Calu3 (cell line): ENCODE measurements at places on chromosomes 16 and 17. TPM values are rescaled to one million over a fixed set of nuclear protein-coding genes. Genes with fewer than 3 reads are reported as not detected.

DNA sequence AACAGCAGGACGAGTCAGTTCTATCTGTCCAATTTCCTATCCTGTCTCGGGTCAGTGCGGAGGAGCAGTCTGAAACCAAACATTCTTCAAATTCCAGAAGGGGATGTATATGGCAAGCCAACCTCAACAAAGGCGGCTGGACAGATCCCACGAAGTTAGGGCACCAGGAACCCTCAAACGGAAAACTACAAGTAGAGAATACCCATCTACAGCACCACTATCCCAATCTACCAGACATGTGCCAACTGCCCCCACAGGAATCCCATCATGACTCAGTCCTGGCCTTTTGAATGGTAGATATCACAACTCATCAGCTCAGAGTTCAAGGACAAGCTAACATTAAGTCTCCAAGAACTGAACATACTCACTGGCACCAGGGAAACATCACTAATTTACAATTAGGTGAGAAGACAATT, 2.3 kb downstream of the NAT9 start:
- no peak overlapping the region for H3K27ac ChIP-seq
- H3K27me3 ChIP-seq: no peaks in the 10 kb centered on the region
- peaks cover 30% of the 10 kb centered on the region for H3K4me1 ChIP-seq
- H3K36me3 ChIP-seq: peaks cover 69% of the 10 kb centered on the region
- DNase-seq: no peak
- H3K4me3 ChIP-seq: no peak overlapping the region

- no peak overlapping the region for H3K27ac ChIP-seq
- DNase-seq: no peak
- H3K4me3 ChIP-seq: no peak overlapping the region
- no peaks in the 10 kb centered on the region for H3K27me3 ChIP-seq
- H3K36me3 ChIP-seq: peaks cover 39% of the 10 kb centered on the region
- H3K4me1 ChIP-seq: peaks cover 6% of the 10 kb centered on the region
These were observed 13.1 kb downstream of the CCDC57 start for GRCh38 chr17:82199496-82199895.

GRCh38 chr17:58047376-58048150, 35.7 kb upstream of the DYNLL2 start:
- H3K27ac ChIP-seq: no peak overlapping the region
- peaks cover 76% of the 10 kb centered on the region for H3K27me3 ChIP-seq
- no peaks in the 10 kb centered on the region for H3K4me1 ChIP-seq
- H3K36me3 ChIP-seq: no peaks in the 10 kb centered on the region

DNA sequence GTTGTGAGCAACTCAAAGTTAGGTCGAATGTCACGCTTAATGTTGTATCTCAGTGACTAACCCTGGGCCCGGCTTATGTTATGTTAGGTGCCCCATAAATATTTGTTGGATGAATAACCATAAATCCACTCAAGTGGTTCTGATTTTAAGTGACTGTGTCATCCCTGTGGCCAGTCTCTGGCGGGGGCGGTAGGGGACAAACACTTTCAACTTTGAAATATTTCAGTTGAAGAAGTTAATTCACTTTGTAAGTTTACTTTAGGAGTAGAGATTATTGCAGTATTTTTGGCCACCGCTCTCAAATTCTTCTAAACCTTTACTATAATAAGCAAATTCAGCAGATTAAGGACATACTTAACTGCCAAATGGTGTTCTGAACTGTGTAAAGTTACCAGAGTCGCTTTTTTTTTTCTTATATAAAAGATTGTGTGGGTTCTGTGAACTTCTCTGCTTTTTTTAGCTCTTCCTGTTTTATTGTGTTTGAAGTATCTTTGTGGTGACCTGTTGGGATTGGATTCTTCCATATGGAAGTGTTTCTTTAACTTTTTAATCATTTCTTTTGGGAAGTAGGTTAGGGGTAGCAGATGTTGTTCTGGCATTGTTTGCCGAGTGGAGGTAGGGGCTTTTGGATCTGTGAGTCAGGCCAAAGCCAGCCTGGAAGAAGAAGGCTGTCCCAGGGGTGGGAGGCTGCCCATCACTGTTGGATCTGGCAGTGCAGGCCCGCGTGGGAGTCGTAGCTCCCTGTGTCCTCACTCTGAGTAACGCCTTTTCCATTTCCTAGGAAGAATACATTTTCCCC, 61.4 kb upstream of the TBX2 start:
- no peaks in the 10 kb centered on the region for H3K4me1 ChIP-seq
- no peak for DNase-seq
- no peak overlapping the region for H3K4me3 ChIP-seq
- no peak overlapping the region for H3K27ac ChIP-seq

DNA sequence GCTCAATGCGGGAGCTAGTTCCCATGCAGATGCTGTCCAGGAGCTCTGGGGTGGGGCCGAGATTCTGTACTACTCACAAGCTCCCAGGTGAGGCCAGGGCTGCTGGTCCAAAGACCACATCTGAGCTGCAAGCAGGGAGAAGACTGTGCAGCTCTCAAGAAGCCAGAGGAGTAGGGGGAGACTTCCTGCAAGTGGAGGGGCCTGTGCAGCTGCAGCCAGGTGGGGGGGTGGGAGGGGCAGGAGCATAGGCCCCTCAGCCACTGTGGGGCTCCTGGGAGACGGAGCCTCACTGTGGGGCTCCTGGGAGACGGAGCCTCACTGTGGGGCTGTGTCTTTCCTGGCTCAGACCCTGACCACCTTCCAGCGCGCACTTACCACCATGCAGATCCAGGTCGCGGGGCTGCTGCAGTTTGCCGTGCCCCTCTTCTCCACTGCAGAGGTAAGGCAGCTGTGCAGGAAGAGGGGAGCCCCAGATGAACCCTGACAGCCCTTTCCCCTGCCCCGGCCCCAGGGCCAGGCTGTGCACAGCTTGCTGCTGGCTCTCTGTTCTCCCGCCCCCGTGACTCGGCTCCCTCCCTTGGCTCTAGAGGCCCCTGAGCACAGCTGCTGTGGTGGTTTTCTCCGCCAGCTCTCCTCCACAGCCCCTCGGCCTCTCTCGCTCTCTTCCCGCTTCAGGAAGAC, 24.3 kb upstream of the DNAI2 start:
- H3K4me3 ChIP-seq: no peak overlapping the region
- H3K36me3 ChIP-seq: no peaks in the 10 kb centered on the region

- no peak overlapping the region for H3K27ac ChIP-seq
- H3K27me3 ChIP-seq: no peaks in the 10 kb centered on the region
- no peak overlapping the region for H3K4me3 ChIP-seq
- peaks cover 44% of the 10 kb centered on the region for H3K36me3 ChIP-seq
These were observed 4.3 kb downstream of the CHTF8 start for GRCh38 chr16:69127966-69128510.

GRCh38 chr17:59830007-59830630, 62.6 kb downstream of the TUBD1 start:
- peaks cover 43% of the 10 kb centered on the region for H3K36me3 ChIP-seq
- DNase-seq: peak; percentile 34
- H3K4me3 ChIP-seq: peak overlapping the region; percentile 49
- H3K27me3 ChIP-seq: no peaks in the 10 kb centered on the region
- peak overlapping the region; percentile 97 for H3K27ac ChIP-seq
- peaks cover 16% of the 10 kb centered on the region for H3K4me1 ChIP-seq

DNA sequence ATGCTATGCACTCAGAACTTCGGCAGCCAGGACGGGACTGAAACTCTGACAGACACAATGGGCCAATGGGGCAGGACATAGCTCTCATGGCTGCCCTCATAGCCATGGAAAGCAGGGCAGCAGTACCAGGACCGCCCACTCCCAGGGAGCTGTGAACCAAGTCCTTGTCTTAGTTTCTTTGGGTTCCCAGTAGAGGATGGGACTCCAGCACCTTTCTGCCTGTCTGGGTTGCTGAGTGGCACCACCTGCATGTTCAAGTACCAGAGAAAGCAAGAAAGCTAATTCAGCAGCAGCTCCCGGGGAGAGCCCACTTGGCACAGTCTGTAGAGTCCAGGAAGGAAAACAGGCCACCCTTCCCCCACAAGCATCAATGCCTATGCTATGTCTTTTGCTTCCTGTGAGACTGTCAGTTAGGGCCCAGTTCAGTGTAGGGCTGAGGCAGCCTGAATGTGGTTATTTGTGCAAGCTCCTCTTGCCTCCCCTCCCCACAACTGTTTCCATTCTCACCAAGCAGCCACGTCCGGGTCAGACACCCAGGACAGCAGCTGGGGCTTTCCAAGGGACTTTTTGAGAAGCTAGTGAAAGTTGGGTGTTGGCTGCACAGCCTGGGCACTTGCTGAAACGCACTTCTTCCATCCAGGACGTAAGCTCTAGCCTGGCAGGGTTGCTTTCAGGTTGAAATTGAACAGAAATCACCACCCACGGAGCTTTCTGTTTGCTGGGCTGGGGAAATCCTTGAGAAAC, 7.8 kb downstream of the SUPT4H1 start:
- H3K27me3 ChIP-seq: no peaks in the 10 kb centered on the region
- H3K36me3 ChIP-seq: peaks cover 14% of the 10 kb centered on the region
- DNase-seq: no peak
- H3K4me1 ChIP-seq: no peaks in the 10 kb centered on the region
- H3K4me3 ChIP-seq: no peak overlapping the region

DNA sequence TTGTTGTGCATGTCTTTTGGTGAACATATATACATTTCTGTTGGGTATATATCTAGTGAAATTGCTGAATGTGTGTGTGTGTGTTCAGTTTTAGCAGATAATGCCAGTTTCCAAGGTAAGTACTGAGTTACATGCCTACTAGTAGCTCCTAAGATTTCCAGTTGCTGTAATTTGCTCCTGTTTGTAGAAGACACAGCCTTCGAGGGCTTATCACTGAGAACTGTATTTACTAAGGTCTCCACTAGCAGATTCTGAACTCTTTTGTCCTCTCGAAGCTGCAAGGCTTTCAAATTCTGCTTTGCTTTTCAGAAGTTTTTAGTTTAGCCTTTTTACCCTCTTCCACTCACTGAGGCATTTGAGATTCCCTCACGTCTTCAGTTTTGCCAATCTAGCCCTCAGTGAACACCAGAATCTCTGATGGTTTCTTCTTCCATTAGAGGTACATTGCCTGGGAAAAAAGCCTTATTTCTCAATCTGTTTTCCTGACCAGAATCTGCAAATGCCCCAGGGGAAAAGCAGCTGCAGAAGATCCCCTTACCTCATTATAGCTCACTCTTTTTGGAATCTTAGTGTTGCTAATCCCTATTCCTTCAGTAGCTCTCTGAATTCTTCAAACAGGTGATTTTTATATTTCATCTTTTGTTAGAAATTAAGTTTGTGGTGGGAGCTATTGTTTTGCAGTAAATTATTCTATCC, 52.9 kb downstream of the NF1 start:
- no peak overlapping the region for H3K27ac ChIP-seq
- no peak overlapping the region for H3K4me3 ChIP-seq
- H3K36me3 ChIP-seq: no peaks in the 10 kb centered on the region
- H3K27me3 ChIP-seq: no peaks in the 10 kb centered on the region

GRCh38 chr17:66445229-66445628, 142.8 kb downstream of the PRKCA start:
- no peak overlapping the region for H3K4me3 ChIP-seq
- H3K36me3 ChIP-seq: peaks cover 27% of the 10 kb centered on the region
- H3K27me3 ChIP-seq: no peaks in the 10 kb centered on the region
- H3K27ac ChIP-seq: no peak overlapping the region

GRCh38 chr16:4060823-4061222, 55.4 kb downstream of the ADCY9 start:
- H3K27ac ChIP-seq: no peak overlapping the region
- H3K4me3 ChIP-seq: no peak overlapping the region
- H3K36me3 ChIP-seq: no peaks in the 10 kb centered on the region
- H3K27me3 ChIP-seq: no peaks in the 10 kb centered on the region

DNA sequence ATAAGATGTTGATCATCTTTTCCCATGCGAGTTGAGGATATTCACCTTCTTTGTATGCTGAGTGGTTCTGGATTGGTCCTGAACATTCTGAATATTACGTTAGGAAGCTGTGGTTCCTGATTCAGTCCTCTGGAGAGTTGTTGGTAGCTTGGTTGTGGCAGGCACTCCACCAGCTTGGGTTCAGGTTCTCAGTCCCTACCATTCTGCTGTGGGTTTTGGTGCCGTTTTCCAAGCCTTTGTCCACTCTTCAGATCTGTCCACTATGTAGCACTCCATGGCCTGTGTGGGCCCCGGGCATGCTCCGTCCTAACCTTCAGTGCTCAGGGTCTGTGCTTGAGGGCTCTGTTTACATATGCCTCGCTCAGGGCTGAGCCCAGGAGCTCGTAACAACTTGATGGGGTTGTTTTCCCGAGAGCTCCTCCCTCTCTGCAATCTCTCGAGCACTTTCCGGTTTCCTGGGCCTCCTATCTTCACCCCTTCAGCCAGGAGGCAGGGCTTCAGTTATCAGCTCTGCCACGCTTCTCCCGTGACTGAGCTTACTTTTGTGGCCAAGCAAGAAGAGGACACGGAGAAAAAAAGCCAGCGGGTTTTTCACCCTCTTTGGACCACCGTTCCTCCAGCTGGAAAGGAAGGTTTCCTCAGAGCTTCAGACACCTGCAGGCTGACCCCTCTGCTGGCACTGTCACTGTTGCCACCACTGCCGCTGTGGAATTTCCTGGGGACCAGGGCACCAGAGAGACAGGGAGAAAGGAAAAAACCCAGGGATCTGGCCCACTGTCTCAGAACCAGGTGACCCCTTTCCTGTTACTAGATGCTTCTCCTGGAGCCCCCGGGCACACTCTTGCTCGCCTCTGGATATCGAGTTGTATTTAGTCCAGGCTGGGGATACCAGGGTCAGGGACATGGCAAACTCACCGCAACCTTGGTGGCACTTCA, 19.6 kb downstream of the KIAA0513 start:
- no peak for DNase-seq
- no peak overlapping the region for H3K4me3 ChIP-seq
- no peaks in the 10 kb centered on the region for H3K4me1 ChIP-seq
- no peaks in the 10 kb centered on the region for H3K36me3 ChIP-seq
- H3K27me3 ChIP-seq: peaks cover 14% of the 10 kb centered on the region

DNA sequence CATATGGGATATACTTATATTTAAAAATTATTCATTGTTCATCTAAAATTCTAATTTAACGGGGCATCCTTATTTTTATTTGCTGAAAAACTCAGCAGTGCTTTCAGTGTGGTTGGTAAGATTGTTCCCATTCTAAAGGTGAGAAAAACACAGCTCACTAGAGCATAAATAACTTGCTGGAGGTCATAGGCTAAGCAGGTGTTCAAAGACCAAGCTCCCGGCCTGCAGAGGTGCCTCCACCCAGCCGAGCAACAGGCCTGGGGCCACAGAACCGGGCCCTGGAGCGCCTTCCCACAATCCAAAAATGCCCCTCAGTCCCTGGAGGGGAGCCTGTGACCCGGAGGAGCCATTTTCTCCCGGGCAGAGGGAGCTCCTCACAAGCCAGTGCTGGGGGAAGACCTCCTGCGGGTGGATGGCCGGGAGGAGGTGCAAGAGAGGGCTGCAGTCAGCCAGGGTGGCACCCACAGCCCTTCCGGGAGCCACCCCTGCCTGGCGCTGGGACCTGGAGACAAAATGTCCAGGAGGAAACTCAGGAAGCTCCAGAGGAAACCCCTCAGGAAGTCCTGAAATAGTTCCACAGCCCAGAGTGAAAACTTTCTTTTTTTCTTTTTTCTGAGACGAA, 14.7 kb downstream of the ABR start:
- H3K4me1 ChIP-seq: no peaks in the 10 kb centered on the region
- no peak overlapping the region for H3K27ac ChIP-seq
- no peaks in the 10 kb centered on the region for H3K27me3 ChIP-seq

- no peaks in the 10 kb centered on the region for H3K27me3 ChIP-seq
- H3K4me1 ChIP-seq: peaks cover 23% of the 10 kb centered on the region
- H3K27ac ChIP-seq: no peak overlapping the region
- H3K4me3 ChIP-seq: no peak overlapping the region
- H3K36me3 ChIP-seq: peaks cover 70% of the 10 kb centered on the region
These were observed 10.0 kb upstream of the TCAP start for GRCh38 chr17:39655105-39655504.

KRT33A gene
- total RNA-seq: not detected in 2 replicates

MMP28 gene
- not detected in 2 replicates for total RNA-seq

LITAFD gene
- not detected in 2 replicates for total RNA-seq

TSPAN10 gene
- 2.9 and 4.2 TPM in 2 replicates for total RNA-seq

PRKCB gene
- total RNA-seq: not detected in 2 replicates

CKLF gene
- total RNA-seq: 217 and 293 TPM in 2 replicates

TK2 gene
- 53.2 and 56.6 TPM in 2 replicates for total RNA-seq
